H54 (cell line): ENCODE measurements at places on chromosomes 7 and 10.

GRCh38 chr10:35306852-35307251, 29.5 kb upstream of the CCNY start:
- peak; percentile 15 for DNase-seq

GRCh38 chr10:131954356-131954965, 27.3 kb downstream of the BNIP3 start:
- DNase-seq = no peak

DNA sequence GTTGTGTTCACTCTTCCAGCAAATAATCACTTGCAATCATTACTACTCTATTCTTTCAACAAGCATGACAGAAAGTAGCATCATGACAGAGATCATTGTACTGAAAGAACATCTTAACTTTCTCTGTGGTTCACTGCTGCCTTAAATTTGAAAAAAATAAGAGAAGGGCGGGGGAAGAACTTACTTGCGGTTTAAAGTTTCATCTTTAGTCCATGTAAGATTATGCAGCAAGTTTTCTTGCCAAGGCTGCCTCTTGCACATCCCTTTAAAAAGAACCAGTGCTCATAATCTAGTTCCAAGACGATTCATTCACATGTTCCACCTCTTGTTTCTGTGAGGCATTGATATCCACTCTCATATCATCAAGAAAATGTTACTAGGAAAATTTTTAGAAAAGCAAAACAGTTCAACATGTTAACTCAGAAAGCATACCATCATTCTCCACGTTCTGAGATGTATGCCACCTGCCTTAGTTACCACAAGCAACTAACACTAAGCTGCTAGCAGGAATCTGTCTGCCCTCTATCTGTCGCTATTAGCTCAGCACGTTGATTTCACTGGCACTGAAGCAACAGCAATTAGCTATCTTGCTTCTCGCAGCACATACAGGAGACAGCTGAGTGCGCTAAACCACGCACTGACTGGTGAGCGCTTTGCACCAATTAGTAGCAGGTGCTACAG, at the start of gene PCDH15:
Gene PCDH15 (minus strand): TSS at position 491 of the 681 bp plus-strand sequence. CDS start 136,969 bp downstream, outside the sequence.
- peak; percentile 2 for DNase-seq

- no peak for DNase-seq
Measured at GRCh38 chr7:75019800-75020199, 53.8 kb downstream of the RCC1L start.

- no peak for DNase-seq
Measured at GRCh38 chr10:14240253-14241189, 90.2 kb downstream of the FRMD4A start.

DNA sequence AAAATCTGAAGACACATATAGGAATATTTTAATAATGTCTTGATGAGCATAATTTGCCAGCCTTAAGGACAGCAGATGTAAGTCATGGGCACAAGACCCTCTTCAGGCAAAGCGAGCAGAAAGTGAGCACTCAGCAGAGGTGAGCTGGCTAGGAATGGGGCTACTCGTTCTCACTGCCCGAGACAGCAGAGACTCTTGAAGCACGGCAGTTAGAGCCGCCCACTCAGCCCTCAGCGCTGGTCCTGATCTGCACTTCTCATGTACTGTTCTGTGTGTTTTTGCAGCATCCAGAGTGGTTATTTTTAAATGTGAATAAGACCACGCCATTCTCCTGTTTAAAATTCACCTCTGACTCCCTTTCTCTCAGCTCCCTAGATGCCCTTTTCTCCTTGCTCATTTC, 65.3 kb downstream of the GFRA1 start:
- DNase-seq = no peak

- DNase-seq = no peak
Measured at GRCh38 chr10:122939856-122940543, 14.0 kb downstream of the C10orf88 start.

- DNase-seq = peak; percentile 19
Measured at GRCh38 chr7:148503900-148504487, 86.6 kb upstream of the C7orf33 start.

- DNase-seq = no peak
Measured at GRCh38 chr10:8137272-8137681, 82.8 kb downstream of the GATA3 start.

DNA sequence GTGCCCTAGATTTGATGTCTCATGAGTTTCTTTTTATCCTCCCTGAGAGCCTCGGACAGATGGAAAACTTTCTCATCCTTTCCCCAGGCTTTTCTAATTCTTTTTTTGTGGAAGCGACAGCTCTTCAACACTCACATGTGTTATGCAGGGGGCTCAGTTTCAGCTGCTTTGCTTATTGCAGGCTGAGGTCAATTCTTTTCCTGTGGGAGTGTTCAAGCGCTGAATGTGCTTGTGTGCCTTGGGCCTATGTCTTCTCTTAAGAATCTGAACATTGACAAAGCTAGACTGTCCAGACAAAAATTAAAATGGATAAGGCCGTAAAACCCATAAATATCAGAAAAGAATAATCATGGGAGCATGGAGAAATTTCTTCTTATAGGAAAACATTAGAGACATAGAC, 125.2 kb upstream of the STEAP4 start:
- no peak for DNase-seq

GRCh38 chr10:124289851-124290795, 128.6 kb downstream of the OAT start:
- no peak for DNase-seq

GRCh38 chr7:29563590-29564495, at the start of gene PRR15:
TSS of gene PRR15 (plus strand) at chr7:29563835. CDS start at chr7:29566330, 2,495 bp downstream.
- no peak for DNase-seq

GRCh38 chr7:142471820-142472219, 214.0 kb upstream of the PRSS58 start:
- DNase-seq = no peak
